Stimulated activated CD4-positive, alpha-beta T cell treated with anti-CD3 and anti-CD28 coated beads, Interleukin-12 subunit alpha, Interleukin-12 subunit beta, amount 100 ng/mL, for 4 hours (primary cell): ENCODE measurements at places on chromosomes 5 and 9.

DNA sequence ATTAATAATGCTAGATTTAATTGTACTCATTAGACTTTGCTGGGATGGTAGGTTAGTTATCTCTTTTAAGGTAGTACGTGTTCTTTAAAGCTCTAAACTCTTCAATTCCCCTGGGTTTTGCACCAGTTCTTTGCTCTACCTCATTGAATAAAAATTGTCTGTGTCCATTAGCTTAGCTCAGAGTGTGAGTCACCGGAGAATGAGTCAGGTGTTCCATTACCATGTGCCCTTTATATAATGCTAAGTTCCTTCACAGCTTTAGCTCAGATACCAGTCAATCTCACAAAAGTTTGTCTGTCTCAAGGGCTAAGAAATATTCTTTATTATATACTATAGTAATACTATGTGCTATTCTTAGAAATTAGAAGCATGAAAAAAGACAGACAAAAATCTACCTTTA lies 339.4 kb downstream of the PRELID2 start:
- no peak for DNase-seq

DNA sequence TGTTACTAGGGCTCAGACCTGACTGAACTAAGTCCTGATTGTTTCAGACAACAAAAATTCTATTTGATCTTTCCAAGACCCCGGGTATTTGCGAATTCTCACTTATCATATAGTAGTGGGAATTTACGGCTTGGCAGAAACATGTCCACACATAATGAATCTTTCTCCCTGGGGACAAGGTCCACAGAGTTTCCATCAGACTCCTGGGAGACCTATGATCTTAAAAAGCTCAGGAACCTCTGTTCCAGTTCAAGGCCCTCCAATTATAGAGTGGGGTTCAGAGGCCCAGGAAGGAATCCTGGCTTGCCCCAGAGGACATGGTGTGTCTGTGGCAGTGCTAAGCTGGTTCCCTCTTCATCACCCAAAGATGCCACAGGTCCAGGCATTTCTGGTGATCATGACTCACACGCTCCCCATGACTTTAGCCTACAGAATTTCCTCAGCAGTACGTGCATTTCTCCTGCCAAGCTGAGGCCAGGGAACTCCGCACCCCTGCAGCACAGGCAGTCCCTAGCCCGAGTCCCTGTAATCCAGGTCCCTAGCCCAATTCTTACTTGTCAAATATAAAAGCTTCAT lies 12.6 kb downstream of the RAPGEF1 start:
- no peak for DNase-seq

DNA sequence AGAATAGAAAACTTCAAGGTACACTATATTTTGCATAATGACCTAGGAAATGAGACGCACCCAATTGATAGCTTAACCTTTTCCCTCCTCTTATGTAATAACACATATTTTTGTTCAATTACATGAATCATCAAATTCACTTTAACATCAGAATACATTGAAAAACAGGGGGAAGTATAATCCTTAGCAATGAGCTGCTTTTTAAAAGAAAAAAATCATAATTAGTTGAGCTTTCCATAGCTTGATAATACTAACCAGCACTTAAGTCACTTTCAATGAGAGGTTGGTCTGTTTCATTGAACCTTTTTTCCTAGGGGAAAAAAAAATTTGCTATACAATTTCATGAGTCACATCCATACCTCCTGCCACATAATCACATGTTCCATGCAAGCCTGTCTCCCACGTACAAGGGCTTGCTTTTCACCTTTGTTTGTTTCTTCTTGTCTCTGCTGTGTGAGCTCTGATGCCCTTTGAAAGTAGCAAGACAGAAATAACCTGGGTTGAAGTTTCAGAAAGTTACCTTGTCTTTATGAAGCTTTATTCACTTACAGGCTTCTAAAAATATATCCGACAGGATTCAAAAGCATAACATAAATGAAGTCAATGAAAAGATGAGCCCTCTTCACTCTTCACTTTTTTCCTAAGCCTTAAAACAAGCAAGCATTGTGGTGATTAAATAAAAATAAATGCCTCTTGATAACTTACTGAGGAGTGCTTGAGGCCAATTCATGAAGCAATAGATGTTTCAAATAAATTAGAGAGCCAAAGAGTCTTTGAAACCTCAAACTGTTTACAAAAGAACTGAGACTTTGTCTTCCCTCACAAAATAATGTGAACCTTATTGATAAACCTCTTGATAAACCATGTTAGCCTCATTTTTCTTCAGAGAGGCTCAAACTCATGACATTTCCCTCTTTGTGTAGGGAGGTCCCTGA lies 108.5 kb downstream of the FEM1C start:
- no peak for DNase-seq

- DNase-seq, result no peak
Measured at GRCh38 chr5:109945097-109945678, 255.5 kb downstream of the MAN2A1 start.

- DNase-seq, result no peak
Measured at GRCh38 chr9:125338929-125339328, 77.3 kb downstream of the GAPVD1 start.

- DNase-seq, result no peak
Measured at GRCh38 chr9:86983249-86983619, 35.9 kb upstream of the GAS1 start.

DNA sequence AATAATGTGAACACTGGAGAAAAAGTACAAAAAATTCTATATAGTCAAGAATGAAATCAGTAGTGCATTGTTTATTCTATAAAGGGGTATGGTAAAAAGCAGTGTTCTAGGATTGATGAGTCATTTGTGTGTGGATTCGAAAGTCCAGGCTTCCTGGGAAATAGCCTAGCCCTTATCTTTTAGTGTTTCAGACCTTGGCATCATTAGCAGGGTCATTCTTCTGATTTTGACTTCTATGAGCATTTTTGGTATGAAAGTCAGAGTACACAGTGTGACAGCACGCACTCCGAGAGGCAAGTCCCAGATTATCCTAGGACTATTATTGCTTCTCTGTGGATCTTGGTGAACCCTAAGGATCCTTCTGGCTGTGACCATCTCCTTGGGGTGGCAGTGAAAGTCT lies 16.9 kb downstream of the PCSK5 start:
- no peak for DNase-seq

GRCh38 chr5:53834500-53834899 lies 274.1 kb downstream of the NDUFS4 start:
- no peak for DNase-seq

- no peak for DNase-seq
Measured at GRCh38 chr5:127515693-127516440, 1.6 kb upstream of the PRRC1 start.

GRCh38 chr5:172336264-172336663 lies 52.7 kb upstream of the UBTD2 start:
- no peak for DNase-seq

GRCh38 chr5:23474315-23474714 lies 33.1 kb upstream of the PRDM9 start:
- no peak for DNase-seq

DNA sequence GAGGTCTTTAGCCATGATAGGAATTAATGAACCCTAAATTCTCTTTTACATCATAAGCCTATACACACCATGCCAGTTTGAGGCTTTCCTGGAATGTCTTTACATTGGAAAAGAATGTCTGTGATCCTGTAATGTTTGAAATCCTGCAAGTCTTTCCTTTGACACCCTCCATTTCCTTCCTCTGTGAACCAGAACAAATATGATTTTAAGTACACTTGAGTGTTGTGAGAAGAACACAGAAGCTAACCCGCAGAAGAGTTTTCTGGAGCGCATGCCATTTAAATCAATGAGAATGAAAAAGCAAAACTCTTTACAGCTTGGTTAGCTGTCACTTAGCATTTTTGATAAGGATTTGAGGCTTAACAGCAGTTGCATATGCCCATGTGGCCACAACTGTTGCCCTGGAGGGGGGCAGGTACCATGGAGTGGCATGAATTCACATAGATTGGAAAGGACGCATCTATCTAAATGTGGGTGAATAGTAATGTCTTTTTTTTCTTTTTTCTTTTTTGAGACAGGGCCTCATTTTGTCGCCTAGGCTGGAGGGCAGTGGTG lies 372.6 kb downstream of the KDM4C start:
- DNase-seq, result no peak

DNA sequence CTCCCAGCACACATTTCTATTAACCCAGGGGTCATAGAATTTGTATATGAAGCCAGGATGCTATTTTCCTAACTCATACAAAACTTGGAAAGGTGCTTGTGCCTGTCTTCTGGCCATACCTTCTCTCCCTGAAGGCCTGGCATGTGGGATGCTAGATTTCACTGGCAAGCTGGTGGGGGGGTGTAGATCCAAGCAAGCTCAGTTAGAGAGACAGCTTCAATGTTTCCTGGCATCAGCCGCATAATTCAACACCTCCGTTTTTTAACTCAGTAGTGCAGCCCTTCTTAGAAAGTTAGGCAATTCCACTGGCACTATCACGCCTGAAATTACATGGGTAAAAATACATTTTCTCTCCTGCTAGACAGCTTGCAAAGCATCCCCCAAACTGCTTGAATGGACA lies 51.8 kb downstream of the MEGF10 start:
- no peak for DNase-seq

DNA sequence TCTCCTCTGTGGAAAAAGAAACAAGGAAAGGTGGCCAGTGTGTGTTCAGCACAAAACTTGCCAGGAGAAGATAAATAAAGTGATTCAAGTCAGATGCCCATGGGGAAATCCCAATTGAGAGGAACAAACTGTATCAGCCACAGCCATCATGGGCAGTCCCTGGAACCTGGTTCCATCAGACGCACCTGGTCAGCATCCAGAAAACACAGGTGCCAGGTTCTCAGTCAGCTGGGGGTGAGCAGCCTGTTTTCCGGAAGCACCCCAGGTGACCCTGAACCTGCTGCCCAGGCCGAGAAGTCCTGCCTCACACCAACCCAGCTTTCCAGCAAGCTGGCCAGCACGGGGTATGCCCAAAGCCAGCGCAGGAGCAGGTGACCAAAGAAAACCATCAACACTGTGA lies 30.5 kb downstream of the PTCH1 start:
- no peak for DNase-seq

DNA sequence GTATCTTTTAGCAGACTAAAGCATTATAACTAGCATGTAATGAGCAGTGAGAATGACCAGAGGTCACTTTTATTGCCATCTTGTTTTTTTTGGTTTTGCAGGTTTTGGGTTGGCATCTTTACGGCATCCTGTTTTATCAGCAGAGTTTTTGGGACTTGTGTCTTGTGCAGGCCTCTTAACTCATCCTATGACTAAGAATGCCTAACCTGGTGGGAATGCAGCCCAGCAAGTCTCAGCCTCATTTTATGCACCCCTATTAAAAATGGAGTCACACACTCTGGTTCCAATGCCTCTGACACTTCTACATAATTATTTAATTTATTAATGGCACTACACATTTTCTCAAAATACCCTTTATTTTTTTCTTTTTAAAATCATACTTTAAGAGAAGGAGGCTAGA lies 726.5 kb upstream of the RIOK2 start:
- no peak for DNase-seq

- no peak for DNase-seq
Measured at GRCh38 chr5:1723957-1724821, 75.4 kb downstream of the MRPL36 start.

- no peak for DNase-seq
Measured at GRCh38 chr9:71684566-71684965, 83.7 kb downstream of the CEMIP2 start.

DNA sequence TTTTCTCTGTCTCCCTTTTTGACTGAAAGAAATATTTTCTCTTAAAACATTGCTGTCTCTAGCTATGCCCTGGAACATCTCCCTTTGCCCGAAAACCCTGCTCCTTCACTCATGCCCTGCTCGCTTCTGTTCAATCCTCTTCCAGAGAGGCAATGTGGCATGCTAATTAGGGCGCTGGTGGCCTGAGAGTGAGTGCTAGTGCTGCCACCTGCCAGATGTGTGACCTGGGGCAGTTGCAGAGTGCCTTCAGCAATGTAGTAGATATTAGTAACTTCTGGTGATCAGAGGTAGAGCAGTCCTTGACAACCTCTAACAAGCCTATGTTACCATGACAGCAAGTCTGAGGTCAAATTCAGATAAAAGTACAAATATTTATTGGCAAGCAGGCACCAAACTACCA lies 119.5 kb upstream of the OSMR start:
- no peak for DNase-seq

GRCh38 chr5:43065948-43066798 lies 26.1 kb upstream of the ANXA2R start:
- peak; percentile 65 for DNase-seq

DNA sequence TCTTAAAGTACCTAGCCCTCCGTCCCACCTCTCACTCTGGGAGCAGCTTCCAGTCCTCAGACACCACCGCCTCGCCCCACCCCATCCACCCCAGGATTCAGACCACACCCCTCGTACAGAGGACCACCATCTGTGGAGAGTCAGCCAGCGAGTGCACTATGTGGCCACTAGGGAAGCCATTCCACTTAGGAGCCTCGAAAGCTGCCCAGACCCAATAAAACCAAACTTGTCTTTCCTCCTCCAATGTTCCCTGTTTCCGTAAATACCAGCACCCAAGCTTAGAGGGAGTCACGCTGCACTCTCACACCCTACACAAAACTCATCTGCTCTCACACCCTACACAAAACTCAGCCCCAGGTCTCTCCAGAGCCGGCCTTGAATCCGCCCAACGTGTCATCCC lies 1.9 kb downstream of the GCNT4 start:
- DNase-seq, result no peak
